ENCODE measurements at places on chromosomes 11 and 22.
A peak's percentile ranks its signal among the peaks of the same experiment; 100 is the strongest.

DNA sequence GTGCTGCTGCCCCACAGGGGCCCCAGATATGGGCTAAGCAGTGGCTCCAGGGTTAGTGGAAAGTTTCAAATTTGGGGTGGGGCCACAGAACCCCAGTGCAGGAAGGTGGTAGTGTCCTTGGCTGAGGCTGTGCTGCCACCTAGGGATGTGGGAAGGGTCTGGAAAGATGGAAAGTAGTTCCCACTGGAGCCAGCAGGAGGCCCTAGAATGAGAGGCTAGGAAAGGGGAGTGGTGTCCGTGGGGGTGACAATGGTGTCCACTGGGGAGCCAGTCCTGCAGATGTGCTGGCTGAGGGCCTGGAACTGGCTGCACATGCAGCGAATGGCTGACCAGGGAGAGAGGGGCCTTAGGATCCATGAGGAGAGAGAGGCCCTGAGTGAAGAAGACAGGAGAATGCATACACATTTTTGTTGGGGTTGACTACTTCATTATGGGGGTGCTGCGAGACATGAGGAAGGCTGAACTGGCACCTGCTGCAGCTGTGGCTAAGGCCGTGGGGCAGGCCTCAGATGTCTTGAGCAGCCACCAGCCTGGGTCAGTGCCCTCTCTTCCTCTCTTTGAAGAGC, 21.1 kb downstream of the RFPL3 start:
- peak; percentile 47 for DNase-seq

DNA sequence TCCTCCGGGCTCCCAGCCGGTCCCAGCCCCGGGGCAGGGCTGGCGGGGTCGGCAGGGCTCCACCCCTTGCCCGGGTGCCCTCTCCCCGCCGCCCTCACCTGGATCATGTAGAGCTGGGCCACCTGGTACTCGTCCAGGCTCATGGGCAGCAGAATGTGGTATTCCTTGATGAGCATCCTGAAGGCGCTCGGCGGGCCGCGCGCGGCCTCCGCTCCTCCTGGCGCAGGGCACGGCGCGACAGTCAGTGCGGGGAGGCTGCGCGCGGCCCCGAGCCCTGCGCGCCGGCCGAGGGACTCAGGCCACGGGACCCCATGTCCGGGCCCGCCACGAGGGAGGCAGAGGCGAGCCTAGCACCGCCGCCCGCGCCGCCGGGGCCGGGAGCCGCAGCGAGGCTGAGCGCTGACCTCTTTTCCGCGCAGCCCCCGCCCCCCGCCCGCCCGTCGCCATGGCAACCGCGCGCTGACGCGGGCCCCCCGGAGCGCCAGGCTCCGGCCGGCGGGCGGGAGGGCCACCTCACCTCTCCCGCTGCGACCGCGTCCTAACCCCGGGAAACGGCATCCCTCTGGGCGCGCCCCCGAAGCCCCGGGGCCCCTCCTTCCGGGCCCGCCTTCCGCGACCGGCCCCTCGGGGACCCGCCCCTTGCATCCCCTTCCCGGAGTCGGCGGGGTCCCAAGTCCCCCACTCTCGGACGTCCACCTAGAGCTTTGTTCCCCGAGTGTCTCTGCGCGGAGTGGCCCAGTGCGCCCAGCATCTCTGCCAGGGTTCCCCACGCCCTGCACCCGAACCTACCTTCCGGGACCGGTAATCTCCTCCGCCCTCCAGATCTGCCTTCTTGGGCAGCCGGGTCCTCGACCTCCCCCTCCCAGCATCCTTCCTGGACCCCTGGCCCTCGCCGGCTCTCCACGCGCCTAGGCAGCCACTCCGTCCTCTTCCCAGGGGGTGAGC, 886 bp downstream of the PITPNM1 start:
- no peak for DNase-seq

GRCh38 chr11:78612721-78613377, 38.2 kb upstream of the NARS2 start:
- DNase-seq, result no peak

DNA sequence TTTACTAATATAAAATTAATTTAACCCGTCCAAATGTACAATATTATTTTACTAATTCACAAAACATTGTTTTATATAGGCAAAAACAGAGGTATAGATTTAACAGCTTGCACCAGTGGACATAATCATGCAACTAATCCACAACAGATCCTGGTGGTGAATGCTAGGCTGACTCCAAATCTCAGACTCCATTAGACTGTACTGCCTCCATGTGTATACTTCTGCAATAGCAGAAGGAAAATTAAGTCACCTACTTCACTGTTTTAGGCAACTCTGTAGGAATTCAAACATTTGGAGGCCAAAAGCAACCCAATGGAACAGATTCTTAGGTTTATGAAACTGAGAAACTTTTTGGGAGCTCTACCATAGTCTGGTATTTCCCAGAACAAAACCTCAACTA, 30.0 kb upstream of the RAB39A start:
- DNase-seq, result peak; percentile 65

- no peak for DNase-seq
These were observed at the start of gene APOBEC3H for GRCh38 chr22:39097098-39098020. APOBEC3H (plus strand) TSS chr22:39097244; CDS start chr22:39100279, 3,035 bp downstream.

GRCh38 chr11:96259134-96259830, 83.7 kb downstream of the MAML2 start:
- DNase-seq, result peak; percentile 18

- peak; percentile 57 for DNase-seq
These were observed 72.5 kb upstream of the AMPD3 start for GRCh38 chr11:10382518-10382917.

DNA sequence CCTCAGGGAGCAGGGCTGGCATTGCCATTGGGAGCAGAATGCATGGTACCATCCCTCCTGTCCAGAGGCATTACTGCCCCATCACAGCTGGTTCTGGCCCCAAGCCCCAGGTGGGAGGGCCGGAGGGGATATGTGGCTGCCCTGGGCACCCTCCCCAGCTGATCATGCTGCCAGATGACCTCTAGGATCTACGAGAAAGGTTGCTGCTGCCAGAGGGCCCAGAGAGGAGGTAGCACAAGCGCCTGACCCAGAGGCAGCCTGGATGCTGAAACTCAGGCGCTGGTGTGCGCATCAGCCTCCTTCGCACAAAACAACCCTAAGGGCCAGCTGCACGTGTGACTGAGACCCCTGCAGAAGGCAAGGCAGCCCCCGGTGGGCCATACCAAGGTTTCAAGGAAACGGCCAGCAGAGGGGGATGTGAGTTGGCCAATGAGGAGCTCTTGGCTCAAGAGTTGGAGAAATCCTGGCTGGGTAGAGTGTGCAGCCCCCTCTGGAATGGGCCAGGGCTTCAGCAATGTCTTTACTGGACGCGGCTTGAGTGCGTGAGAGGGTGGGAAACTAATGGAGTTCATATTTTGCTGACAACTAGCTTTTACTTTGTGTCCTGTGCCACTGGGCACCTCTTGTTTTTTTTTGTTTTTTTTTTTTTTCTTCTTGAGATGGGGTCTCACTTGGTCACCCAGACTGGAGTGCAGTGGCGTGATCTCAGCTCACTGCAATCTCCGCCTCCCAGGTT, 88.3 kb upstream of the PARVA start:
- DNase-seq, result no peak

DNA sequence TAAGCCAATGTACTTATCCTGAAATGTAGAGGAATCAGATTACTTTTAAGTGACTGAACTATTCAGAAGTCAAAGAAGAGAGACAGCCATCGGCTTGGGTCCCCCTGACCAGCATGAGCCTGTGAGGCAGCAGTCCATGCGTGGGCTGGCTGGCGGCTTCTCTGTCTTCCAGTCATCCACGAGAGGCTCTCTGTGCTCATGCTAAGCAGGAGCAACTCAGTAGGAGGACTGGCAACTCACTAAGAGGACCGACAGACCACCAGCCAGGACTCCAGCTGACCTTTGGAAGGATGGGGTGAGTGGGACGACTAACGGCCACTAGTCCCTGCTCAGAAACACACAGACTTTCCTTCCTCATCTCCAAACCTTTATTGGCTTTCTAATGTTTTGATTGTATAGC, 43.6 kb downstream of the ARFGAP3 start:
- DNase-seq, result no peak

GRCh38 chr22:37639070-37639760, at the start of gene SH3BP1:
SH3BP1 (plus strand) TSS chr22:37639669; CDS start chr22:37639788, 119 bp downstream.
- DNase-seq, result peak; percentile 58

GRCh38 chr11:34827228-34827627, 89.0 kb downstream of the APIP start:
- no peak for DNase-seq

GRCh38 chr11:122632181-122632824, 23.2 kb upstream of the UBASH3B start:
- no peak for DNase-seq

- DNase-seq, result no peak
These were observed 73.5 kb upstream of the TENM4 start for GRCh38 chr11:79514290-79514689.

DNA sequence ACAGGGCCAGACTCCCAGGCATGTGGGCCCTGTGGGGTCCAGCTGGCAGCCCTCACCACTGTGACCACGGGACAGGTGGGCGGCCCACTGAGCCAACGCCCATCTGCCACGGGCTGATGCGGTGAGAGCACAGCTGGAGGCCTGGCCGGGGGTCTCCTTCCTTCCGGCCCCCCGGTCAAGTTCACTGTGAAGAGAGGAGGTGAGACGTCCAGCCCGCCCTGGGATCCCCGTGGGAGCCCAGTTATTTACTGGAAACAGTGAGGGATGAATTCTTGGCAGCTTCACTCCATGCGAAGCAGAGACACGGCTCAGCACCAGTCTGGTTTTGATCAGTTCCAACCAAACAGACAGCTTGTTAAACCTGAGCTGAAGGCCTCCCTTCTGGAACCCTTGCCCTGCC, 38.7 kb downstream of the WNT11 start:
- DNase-seq, result no peak

DNA sequence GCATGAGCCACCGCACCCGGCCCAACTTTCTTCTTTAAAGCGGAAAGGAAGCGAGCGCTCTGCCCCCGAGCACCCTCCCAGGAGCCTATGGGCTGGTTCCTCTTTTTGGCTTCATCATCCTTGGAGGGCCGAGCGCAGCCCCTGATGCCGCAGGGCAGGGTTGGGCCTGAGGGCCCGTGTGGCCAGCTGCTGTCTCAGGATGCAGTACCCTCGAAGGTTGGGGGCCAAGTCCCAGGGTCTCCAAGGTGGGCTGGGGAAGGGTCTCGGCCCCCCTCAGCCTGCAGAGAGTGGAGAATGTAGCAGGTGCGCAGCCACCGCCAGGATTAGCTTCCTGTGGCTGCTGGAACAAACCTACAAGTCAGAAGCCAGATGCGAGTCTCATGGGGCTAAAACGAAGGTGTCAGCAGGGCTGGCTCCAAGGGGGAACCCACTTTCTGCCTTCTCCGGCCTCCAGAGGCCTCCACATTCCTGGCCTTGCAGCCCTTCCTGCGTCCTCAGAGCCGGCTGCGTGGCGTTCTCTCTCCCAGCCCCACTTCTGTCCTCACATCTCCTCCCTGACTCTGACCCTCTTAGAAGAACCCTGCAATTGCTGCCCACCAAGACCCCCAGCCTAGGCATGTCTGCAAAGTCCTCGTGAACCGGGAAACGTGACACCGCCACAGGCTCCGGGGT, 2.9 kb downstream of the PANX2 start:
- DNase-seq, result peak; percentile 44

DNA sequence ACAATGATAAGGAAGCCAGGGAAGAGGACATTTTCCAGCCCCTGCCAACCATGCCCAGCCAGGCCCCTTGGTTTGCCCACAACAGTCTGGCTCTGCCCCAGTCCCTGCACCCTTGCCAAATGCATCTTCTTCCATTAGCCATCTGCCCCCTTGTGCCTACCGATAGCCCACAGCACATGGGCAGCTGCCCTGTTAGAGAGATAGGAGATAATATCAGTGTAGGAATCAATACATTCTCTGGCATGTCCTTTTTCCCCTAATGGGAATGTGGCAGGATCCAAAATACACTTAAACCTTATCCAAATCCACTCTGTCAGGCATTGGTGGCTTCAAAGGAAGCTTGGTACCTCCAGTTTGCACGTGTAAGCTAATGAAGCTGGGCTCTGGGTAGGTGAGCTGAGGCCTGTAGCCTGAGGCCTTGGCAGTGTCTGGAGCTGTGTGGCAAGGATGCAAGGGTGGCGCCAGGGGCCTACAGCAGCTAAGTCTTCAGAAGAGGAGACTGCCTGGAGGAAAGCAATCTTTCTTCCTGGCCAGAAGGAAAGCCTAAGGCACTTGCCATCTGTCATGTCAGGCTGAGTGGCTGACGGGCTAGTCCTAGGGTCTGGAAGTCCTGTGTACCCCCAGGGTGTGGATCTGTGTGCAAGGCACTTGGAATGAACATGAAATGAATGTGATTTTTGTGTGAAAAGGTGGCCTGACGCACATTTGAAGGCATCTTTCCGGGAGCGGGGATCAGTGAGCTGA, 164.2 kb upstream of the TBCEL start:
- no peak for DNase-seq

GRCh38 chr11:108587109-108587508, 6.5 kb downstream of the EXPH5 start:
- no peak for DNase-seq

- no peak for DNase-seq
These were observed 70.0 kb downstream of the NARS2 start for GRCh38 chr11:78504708-78505107.

- no peak for DNase-seq
These were observed 8.8 kb downstream of the LSP1 start for GRCh38 chr11:1861435-1862411.

DNA sequence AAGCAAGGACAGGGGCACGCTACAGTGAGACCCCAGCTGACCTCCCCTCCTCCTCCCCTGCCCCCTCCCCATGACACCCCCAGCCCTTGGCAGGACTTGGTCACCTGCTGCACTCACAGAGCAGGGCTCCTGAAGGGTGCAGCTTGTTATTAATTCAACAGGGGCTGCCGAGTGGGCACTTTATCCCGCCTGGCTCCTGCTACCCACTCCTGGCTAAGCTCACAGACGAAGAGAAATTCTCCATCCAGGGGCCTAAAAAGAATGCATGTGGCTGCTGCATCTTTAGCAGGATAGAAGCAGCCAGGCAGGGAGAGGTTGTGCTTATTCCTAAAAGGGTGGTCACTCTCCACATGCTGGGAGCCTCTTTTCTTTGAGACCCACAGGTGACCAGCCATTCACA, 40.3 kb downstream of the GALNT18 start:
- DNase-seq, result no peak

DNA sequence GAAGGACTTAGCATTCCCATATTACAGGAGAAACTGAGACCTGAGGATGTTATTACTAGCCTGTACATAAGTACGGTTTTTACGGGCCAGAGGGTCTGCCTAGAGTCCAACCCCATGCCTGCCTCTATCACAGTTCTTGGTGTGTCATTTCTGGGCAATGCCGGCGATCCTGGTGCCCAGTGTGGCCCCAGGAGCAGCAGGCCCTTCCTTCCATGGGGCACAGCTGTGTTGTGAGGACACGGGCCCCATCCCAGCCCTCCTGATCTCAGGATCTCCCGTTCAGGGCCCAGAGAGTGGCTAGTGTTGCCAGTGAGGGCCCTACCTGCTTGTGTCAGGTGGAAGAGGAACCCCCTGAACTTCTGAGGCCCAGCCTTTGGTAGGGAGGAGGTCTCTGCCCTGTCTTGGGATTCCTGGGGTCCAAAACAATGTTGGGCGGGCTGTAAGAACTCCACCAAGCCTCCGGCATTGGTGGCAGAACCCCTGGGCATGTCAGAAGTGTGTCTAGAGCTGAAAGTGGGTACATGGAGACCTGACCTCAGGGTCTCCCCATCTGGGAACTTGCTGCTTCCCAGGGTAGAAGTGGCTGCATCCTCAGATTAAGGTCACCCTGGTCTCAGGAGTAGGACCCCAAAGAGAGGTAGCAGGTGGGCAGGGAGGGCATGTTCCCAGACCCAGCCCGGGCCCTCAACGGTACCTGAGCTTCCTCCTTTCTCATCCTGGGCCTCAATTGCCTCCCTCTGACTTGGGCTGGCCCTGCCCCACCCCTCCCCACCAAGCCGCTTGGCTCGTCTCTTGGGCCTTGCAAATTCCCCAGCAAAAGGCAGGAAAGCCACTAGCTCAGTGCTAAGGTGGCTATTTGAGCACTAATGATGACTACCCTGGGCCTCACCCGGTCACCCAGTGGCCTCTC, 74.6 kb upstream of the KCNQ1OT1 start:
- DNase-seq, result no peak

Data from Kasumi-1 (cell line).